B cell (primary cell): ENCODE measurements at places on chromosomes 1 and 21. TPM values are rescaled to one million over a fixed set of nuclear protein-coding genes. Genes with fewer than 3 reads are reported as not detected.

DNA sequence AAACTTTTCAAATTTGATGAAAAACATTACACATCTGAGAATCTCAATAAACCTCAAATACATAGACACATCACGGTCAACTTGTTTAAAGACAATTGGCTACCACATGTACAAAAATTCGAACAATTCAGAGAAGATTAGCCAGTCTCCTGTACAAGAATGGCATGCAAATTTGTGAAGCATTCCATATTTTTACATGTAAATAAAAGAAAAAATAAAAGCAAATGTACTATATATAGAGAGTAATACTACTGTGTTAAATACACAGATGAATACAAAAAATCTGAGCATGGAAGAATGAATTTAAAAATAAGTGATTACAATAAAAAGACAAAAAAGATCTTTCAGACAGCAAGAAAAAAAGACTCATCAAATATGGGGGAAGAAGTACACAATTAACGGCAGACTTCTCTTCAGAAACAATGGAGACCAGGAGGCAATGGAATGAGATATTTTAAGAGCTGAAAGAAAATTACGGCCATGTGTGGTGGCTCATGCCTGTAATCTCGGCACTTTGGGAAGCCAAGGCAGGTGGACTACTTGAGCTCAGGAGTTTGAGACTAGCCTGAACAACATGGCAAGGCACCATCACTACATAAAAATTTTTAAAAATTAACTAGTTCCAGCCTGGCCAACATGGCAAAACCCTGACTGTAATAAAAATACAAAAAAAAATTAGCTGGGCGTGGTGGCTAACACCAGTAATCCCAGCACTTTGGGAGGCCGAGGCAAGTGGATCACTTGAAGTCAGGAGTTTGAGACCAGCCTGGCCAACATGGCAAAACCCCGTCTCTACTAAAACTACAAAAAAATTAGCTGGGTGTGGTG is 23.2 kb downstream of the HAX1 start:
- no peak for DNase-seq
- H3K36me3 ChIP-seq: no peaks in the 10 kb centered on the region
- H3K27me3 ChIP-seq: peaks cover 8% of the 10 kb centered on the region
- H3K27ac ChIP-seq: no peak overlapping the region
- no peak overlapping the region for H3K4me3 ChIP-seq
- no peaks in the 10 kb centered on the region for H3K4me1 ChIP-seq

- no peak overlapping the region for H3K4me3 ChIP-seq
- no peaks in the 10 kb centered on the region for H3K4me1 ChIP-seq
- no peaks in the 10 kb centered on the region for H3K36me3 ChIP-seq
- H3K27ac ChIP-seq: no peak overlapping the region
Measured at GRCh38 chr1:158969855-158970254, 38.5 kb downstream of the PYHIN1 start.

RIPK4 gene
- total RNA-seq: not detected in 2 replicates

GRCh38 chr1:19400875-19401534 is 84.3 kb downstream of the CAPZB start:
- no peaks in the 10 kb centered on the region for H3K27me3 ChIP-seq
- no peak overlapping the region for H3K4me3 ChIP-seq
- H3K4me1 ChIP-seq: no peaks in the 10 kb centered on the region
- no peaks in the 10 kb centered on the region for H3K36me3 ChIP-seq
- DNase-seq: no peak

DNA sequence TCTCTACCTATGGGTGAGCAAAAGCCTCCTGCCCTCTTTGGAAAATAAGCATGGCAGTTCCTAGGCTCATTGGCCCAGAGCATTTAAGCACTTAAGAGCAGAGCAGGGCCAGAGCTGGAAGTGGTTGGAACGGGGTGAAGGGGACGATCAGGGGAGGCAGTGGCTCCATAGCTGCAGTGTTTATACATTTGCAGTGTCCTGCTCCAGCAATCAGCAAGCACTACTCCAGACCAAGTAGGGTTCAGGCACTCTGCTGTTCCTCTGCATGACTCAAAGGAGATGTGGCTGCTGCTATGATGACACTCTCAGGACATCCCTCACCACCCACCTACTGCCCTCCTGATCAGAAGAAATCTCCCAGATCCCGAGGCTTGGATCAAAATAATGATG is 55.0 kb downstream of the TRABD2B start:
- H3K36me3 ChIP-seq: no peaks in the 10 kb centered on the region
- no peaks in the 10 kb centered on the region for H3K4me1 ChIP-seq
- no peak for DNase-seq

DYNLT5 gene
- total RNA-seq: not detected in 2 replicates

KLHDC7A gene
- not detected in 2 replicates for total RNA-seq

SPATA1 gene
- 6.4 and 8.6 TPM in 2 replicates for total RNA-seq

FMN2 gene
- not detected in 2 replicates for total RNA-seq

THBS3 gene
- total RNA-seq: 26.0 and 28.6 TPM in 2 replicates

NBPF6 gene
- total RNA-seq: not detected in 2 replicates

GRCh38 chr1:3372317-3372716 is 82.1 kb upstream of the ARHGEF16 start:
- no peak for DNase-seq
- H3K4me3 ChIP-seq: no peak overlapping the region
- H3K27ac ChIP-seq: no peak overlapping the region
- H3K27me3 ChIP-seq: no peaks in the 10 kb centered on the region
- no peaks in the 10 kb centered on the region for H3K36me3 ChIP-seq
- H3K4me1 ChIP-seq: no peaks in the 10 kb centered on the region

DNA sequence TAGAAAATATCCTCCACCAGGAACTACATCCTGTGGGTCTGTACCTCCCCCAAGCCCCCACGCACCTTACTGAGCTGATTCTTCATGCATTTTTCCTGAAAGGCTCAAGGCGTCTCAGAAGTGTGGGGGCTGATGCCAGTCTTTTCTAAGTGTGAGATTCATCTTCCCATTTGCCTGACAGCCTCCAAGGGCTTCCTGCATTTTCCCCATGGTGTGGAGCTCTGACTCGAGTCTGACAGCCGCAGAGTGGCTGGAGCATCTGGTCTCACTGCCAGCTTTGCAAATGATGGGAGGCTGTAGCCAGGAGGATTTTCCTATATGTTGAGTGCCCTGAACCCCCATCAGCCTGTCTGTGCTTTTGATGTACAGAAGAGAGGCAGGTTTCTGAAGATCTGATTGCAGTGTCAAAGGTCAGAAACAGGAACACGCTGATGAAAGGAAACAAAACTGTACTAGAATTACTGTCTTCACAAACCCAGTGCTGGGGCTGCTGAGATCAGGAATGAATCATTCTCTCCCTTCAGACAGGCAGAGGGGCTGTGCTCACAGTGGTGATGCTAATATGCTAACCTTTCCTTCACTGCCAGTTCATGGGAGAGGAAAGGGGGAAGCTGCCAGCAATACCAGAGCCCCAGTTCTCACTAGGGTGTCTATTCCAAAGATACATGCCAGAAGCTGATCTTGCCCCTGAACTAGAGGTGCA is 201.5 kb upstream of the C1orf174 start:
- no peaks in the 10 kb centered on the region for H3K27me3 ChIP-seq
- no peak overlapping the region for H3K27ac ChIP-seq
- no peak for DNase-seq
- H3K4me3 ChIP-seq: no peak overlapping the region
- no peaks in the 10 kb centered on the region for H3K4me1 ChIP-seq

SLC9A1 gene
- total RNA-seq: 18.3 and 22.5 TPM in 2 replicates

OR2M3 gene
- total RNA-seq: not detected in 2 replicates

DNA sequence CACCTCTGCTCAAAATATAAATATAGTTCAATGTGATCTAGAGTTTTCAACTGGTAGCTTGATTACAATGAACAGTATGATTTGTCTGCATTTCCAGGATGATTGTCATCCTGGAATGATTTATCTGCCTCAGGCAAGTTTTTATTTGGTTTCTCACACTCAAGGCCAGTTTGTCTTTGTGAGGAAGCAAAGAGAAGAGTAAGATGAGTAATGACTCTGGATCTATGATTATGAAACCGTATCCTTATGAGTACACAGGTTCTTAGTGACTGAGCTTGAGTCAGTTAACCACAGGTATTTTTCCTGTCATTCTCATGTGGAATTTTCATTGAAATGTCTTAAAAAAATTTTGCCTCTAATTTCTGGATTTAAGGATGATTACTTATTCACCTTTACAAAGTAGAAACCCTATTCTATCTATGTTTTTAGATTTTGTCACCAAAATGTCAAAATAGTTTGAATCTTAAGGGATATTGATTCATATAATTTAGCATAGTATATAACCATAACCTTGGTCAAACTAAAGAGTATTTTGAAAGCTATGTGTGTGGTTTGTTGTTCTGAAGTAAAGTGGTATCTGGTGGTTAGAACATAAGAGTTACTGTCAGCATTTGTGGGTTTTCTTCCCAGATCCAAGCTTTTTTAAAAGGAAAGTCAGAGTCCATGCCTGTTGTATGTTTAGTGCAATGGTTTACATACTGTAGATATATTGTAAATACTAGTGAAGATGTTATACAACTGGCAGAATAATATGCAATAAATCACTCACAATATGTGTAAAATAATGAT is 145.0 kb downstream of the RASAL2 start:
- no peak overlapping the region for H3K27ac ChIP-seq
- no peaks in the 10 kb centered on the region for H3K27me3 ChIP-seq
- H3K4me3 ChIP-seq: no peak overlapping the region
- no peak for DNase-seq
- H3K36me3 ChIP-seq: no peaks in the 10 kb centered on the region

DNA sequence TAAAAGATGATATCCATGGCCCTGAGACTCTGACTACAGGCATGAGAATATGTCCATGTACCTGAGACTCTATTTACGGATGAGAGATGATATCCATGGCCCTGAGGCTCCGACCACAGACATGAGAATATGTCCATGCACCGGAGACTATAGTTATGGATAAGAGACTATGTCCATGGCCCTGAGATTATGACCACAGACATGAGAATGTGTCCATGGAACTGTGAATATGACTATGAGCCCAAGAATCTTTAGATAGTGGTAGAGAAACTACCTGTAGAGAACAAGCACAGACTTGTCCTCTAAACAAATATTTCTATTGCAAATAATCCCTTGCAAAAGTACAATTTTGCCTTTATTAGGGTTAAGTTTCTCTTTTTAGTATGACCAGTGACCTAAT is 263.2 kb downstream of the PCP4 start:
- H3K27me3 ChIP-seq: no peaks in the 10 kb centered on the region
- H3K27ac ChIP-seq: no peak overlapping the region
- no peak for DNase-seq
- H3K4me1 ChIP-seq: no peaks in the 10 kb centered on the region
- H3K36me3 ChIP-seq: no peaks in the 10 kb centered on the region
- H3K4me3 ChIP-seq: no peak overlapping the region

DNA sequence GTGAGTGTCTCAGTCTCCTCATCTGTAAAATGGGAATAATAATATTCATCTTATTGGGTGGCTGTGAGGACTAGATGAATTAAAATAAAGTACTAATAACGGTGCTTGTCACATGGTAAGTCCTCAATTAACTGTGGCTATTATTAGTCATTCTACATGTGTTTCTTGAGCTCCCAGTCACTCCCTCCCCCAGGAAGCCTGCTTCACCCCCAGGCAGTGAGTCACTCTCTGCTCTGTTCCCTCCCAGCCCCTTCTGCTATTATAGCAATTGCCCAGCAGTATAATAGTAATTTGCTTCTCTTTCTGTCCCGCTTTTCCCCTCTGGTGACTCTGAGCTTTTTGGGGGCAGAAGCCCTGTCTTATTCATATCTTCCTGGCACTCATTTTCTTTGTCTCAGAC is 102.0 kb downstream of the BEND5 start:
- H3K36me3 ChIP-seq: no peaks in the 10 kb centered on the region
- no peak overlapping the region for H3K27ac ChIP-seq
- no peaks in the 10 kb centered on the region for H3K27me3 ChIP-seq
- H3K4me1 ChIP-seq: no peaks in the 10 kb centered on the region
- DNase-seq: no peak
- no peak overlapping the region for H3K4me3 ChIP-seq

DNA sequence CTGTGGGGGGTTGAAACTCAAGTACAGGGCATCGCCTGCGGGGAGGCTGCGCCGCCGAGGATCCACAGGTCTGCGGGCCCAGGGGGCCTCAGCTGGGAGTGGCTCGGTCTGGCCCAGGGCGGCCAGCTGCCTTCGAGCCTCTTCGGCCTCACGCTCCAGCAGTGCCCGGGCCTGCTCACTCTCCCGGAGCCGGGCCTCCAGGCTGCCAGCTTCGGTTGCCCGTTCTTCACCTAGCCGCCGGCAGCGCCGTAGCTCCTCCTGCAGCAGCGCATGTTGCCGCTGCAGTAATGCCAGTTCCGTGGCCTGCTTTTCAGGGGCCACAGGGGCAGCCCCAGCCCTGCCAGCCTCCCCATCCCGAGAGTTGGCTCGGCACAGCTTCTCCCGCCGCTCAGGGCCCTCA is 9.4 kb downstream of the RXFP4 start:
- no peaks in the 10 kb centered on the region for H3K36me3 ChIP-seq
- no peaks in the 10 kb centered on the region for H3K27me3 ChIP-seq
- H3K4me3 ChIP-seq: no peak overlapping the region
- H3K4me1 ChIP-seq: peaks cover 19% of the 10 kb centered on the region

- no peak overlapping the region for H3K27ac ChIP-seq
- no peak overlapping the region for H3K4me3 ChIP-seq
- H3K27me3 ChIP-seq: no peaks in the 10 kb centered on the region
- no peaks in the 10 kb centered on the region for H3K36me3 ChIP-seq
- peaks cover 27% of the 10 kb centered on the region for H3K4me1 ChIP-seq
- DNase-seq: no peak
Measured at GRCh38 chr1:31701091-31701736, 2.6 kb downstream of the COL16A1 start.

DNA sequence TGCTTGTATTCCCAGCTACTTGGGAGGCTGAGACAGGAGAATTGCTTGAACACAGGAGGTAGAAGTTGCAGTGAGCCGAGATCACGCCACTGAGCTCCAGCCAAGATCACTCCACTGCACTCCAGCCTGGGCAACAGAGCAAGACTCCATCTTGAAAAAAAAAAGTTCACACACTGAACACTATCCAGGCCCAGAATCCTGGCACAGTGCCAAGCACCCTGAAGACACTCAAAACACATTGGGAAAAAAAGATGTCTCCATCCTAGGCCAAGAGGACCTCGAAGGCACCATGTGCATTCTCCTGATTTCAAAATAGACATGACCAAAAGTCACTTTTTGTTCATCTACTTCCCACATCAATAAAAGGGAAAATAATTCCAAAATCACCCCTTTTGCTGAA is 38.7 kb downstream of the SLC9A1 start:
- H3K27me3 ChIP-seq: no peaks in the 10 kb centered on the region
- no peaks in the 10 kb centered on the region for H3K36me3 ChIP-seq
- DNase-seq: no peak
- H3K27ac ChIP-seq: no peak overlapping the region
- H3K4me1 ChIP-seq: peaks cover 10% of the 10 kb centered on the region
- no peak overlapping the region for H3K4me3 ChIP-seq

GRCh38 chr1:65319141-65319540 is 9.8 kb downstream of the DNAJC6 start:
- no peak overlapping the region for H3K27ac ChIP-seq
- peaks cover 2% of the 10 kb centered on the region for H3K27me3 ChIP-seq
- no peak for DNase-seq
- H3K4me3 ChIP-seq: no peak overlapping the region
- no peaks in the 10 kb centered on the region for H3K4me1 ChIP-seq

MCOLN2 gene
- total RNA-seq: 25.8 and 35.3 TPM in 2 replicates

LINGO4 gene
- total RNA-seq: not detected in 2 replicates

ZNF593OS gene
- not detected in 2 replicates for total RNA-seq
